NCI-H1694 (cell line): ENCODE measurements at places on chromosomes 5 and 9.

DNA sequence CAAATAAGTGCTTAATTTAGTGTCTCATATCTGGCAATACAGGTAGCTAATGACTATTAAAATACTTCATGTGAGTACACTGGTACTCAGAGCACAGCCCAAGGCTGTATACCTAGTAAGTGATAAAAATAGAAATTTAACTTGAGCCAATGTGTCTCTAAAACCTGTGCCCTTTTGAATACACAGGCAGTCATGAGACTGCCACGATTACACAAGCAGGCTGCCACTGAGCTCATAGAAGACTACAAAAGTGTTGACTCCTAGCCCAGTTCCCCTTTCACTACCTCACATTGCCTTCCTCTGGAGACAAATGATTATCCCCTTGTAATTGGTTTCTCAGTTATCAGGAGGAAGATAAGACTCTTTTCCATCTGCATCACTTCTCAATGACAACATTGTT, 66.3 kb upstream of the PAPPA start:
- DNase-seq, result no peak

GRCh38 chr5:62306323-62306895, 403 bp downstream of the KIF2A start:
- no peak for DNase-seq

- peak; percentile 49 for DNase-seq
Observed at GRCh38 chr5:176660860-176661641, 13.8 kb downstream of the TSPAN17 start.

- no peak for DNase-seq
Observed at GRCh38 chr5:96747720-96748119, 60.0 kb downstream of the ERAP1 start.
